ENCODE measurements at places on chromosomes 6 and 20.

GRCh38 chr20:62911701-62912280, 14.5 kb downstream of the DIDO1 start:
- no peak for DNase-seq

- DNase-seq: no peak
Observed at GRCh38 chr6:168105813-168106632, 27.0 kb upstream of the FRMD1 start.

DNA sequence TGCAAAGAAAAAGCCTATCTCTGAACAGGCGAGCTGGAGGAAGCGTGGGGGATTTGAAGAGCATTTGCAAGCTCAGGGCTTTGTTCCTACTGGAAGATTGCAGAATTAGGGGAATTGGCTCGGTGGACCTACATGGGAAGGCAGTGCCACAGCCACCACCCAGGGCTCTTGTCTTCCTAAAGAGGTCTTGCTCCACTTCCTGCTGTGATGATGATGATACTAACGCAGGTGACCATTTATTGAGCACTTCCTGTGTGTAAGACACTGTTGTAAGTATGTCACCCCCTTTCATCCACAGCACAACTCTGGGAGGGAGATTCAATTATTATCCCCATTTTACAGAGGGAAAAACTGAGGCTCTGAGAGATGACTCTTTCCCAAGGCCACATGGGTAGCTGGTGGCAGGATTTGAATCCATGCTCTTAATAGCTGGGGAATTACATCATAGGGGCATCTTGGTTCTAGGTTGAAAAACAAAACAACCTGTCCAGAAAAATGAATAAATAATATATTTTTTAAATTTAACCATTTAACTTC, 41.2 kb downstream of the BMP7 start:
- DNase-seq: no peak

DNA sequence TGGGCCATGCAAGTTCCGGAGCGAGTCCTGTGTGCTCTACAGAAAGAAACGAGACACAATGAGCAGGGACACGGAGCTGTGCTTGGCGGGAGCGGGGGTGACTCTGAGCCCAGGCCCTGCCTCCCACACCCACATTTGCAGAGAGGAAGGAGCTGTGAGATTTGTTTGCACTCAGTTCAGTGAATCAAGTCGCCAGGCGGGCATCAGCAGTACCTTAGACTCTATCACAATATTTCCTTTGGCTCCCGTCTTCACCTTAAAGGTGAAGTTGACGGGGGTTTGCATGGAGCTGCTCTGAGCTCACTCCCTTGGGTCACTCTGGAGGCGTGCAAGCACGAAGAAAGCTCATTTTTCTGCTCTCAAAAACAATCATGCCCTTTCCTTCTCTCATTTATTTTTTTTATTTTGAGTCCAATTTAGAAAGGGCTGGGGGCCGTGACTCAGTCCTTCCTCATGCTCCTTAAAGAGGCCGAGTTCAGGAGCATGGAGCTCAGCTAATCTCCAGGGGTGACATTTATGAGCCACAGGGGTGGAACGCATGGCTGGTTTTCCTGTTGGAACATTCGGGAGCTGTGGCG, 188.2 kb downstream of the NFATC2 start:
- no peak for DNase-seq

DNA sequence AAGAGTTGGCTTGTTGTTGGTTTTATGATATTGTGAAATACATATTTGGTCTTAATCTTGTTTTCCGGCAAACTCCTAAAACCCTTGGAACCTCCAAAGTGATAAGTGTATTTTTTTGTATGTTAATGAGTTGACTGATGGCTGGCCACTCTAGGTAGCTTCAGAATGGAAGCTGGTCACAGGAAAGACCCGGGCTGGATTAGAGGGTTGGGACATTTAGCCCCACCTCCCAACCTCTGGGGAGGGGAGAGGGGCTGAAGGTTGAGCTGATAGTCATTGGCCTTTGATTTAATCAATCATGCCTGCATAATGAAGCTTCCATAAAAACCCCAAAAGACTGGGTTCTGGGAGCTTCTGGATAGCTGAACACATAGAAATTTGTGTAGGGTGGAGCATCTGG, 42.7 kb downstream of the SASH1 start:
- DNase-seq: no peak

DNA sequence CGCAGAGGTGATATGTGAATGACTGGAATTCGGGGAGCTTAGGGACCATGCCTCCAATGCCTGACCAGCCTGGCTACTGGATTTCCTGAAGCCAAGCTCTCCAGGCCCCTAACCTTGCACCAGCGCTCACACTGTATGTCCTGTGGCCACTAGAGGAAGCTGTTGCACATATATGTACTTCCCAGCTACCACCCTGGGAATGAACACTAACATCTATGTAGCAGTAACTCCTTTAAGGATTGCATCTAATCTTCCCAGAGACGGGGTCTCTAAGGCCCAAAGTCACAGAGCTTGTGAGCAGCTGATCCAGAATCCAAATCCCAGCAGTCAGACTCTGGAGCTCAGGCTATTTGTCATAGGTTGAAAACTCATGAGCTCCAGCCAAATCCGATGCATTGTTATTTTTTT, 20.4 kb upstream of the BPIFB1 start:
- DNase-seq: peak; percentile 81

- peak; percentile 45 for DNase-seq
Observed at GRCh38 chr6:91480402-91480801, 893.5 kb upstream of the MAP3K7 start.

DNA sequence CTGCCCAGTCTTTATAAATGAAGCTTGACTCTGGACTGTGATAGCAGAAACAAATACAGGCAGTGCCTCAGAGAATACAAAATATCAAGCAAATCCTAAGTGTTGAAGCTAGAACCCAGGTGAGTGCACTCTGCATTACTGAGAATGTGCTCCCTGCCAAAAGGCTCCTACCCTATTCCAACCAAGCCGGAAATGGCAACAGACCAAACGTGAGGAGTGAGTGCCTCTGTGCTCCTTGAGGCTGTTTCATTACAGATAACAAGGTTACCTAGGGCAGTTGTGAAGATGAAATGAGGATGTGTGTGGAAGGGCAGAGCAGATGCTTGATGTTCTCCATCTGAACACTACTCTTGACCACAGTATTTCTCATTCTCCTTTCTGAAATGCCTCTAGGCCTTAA, 29.3 kb downstream of the SSR1 start:
- DNase-seq: no peak

DNA sequence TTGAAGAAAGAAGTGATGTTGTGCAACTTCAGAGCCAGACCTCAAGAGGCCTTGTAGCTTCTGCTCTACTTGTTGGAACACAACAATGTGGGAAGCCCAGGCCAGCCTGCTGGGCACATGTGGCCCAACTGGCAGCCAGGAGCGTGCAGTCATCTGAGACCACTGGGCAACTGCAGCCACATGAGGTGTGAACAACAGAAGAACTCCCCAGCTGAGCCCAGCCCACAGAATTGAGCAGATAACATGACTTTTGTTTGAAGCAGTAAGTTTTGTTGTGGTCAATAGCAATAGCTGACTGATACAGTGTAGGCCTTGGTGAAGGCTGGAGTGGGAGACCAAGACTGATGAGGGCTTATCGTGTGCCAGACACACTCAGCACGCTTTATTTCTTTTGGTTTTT, 8.6 kb upstream of the ADAM33 start:
- no peak for DNase-seq

DNA sequence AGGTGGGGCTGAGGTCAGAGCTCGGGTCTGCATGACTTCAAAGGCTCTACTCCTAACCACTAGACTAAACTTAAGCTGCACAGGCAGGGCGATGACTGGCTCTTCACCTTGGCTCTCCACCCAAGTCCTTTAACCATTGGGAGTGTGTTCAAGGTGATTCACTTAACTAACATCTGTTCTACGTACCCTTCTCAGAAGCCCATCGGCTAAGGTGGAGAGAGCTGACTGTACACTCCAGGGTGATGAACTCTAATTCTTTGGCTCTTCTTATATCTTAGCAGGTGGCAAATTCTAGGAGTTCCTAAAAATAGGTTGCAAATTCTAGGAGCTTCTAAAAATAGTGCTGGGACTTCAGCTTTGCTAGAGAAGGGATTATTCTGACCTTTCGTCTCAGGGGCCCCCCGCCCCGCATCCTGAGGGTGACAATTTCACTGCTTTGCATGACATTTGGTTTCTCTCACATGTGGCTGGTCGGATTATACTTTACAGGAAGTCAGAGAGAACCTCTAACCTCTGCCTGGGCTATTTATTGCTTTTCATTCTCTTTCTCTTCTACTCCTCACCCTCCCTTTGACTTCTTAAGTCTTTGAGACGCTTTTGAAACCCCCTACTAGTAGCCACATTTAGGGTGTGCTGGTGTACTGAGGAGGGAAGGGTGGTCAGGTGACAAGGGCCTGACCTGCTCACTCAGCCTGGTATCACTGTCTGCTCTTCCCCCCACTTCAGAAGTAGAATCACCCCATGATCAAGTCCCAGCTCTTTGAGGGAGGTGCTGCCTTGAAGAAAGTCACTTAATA, 55.5 kb downstream of the PRDM1 start:
- DNase-seq: no peak

GRCh38 chr6:45116714-45117410, 211.3 kb upstream of the RUNX2 start:
- no peak for DNase-seq

- DNase-seq: no peak
Observed at GRCh38 chr20:7420345-7420744, 519.9 kb downstream of the HAO1 start.

DNA sequence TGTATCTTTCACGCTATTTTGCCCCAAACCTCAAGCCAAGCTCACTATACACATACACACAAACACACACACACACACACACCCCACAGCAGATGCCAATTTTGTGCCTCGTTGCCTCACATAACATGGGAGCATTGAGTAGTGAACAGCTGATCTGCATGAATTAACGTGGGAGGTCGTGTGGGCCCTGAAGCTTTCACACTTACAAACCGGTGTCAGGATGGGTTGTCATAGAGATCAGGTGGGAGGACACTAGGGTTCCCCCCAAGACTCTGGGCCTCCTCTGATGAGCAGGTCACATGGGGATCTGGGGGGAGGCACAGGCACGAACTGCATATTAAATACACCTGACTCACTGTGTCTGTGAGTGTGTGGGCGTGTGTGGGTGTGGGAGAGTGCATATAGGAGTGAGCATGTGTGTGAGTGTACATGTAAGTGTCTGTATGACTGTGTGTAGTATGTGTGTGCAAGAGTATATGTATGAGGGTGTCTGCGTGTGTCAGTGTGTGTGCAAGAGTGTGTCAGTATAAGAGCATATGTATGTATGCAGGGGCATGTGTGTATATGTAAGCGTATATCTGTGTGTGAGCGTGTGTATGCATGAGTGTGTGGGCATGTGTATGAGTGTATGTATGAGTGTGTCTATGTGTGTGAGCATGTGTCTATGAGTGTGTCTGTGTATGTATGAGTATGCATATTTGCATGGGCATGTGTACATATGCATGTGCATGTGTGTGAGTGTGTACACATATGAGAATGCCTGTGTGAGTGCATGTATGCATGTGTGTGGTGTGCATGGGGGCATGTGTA, 370.4 kb downstream of the PREX1 start:
- no peak for DNase-seq

DNA sequence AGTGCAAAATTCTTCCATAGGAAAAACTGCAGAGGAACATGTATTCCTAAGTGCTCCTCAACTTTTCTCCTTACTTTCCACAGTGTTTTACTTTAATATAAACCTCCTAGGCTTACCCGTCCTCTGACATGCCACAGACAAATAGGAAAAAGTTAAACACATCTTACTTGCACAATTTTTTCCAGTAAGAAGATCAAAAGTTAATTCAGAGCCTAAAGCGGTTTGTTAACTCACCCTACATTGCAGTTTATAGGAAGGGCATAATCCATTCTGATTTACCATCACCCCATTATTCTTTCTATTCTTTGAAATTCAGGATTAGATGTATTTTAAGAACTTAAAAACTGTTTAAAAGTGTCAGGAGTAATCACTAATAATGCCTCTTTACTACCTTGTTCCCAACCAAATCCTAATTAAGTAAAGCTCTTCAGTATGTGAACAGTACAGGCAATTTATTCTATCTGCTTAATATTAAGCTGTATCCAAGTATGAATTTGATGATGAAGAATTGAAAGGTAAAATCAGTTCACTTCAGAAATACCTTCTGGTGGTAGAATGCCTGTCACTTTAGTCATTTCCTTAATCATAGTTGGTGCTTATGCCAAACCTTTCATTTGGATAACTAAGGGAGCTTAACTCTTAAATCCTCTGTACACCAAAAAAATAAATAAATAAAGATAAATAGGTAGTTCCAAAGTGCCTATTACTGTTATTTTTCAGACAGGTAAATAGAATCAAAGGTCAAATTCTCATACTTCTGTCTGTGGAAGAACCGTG, 292.0 kb downstream of the ALDH8A1 start:
- no peak for DNase-seq

DNA sequence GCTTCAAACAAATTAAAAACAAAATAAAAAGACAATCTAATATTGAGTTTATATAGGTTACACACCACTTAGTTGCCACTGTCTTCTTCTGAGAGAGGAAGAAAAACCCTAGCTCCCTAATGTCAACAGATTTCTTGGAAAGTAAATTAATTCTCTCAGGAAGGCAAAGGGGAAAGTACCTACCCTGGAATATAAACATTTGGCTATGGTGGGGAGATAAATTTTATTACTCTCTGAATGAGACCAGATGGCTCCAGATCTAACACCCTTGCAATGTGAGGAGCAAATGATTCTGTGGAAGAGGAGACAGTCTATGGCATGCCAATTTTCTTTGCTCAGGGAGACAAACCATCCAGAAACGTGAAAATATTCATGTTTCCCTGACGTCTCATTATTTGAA, 4.3 kb upstream of the IL20RA start:
- DNase-seq: no peak

- peak; percentile 75 for DNase-seq
Observed at GRCh38 chr6:108589244-108589791, 28.6 kb downstream of the FOXO3 start.

DNA sequence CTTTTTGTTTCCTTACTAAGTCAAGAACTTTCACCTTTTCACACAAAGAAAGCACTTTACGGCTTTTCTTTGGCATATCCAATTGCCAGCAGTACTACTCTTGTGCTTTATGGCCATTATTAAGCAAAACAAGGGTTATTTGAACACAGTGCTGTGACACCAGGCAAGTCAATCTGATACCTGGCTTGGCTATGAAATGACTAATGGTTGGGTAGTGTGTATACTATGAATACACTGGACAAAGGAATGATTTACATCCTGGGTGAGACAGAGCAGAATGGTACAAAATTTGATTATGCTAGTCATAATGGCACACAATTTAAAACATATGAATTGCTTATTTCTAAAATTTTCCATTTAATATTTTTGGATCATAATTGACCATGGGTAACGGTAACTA, 22.1 kb upstream of the ADGRF1 start:
- no peak for DNase-seq

GRCh38 chr6:15109338-15110090, 136.4 kb upstream of the JARID2 start:
- DNase-seq: no peak
